Renal cortical epithelial cell (primary cell): ENCODE measurements at places on chromosomes 3 and 15. TPM values are rescaled to one million over a fixed set of nuclear protein-coding genes. Genes with fewer than 3 reads are reported as not detected.

DNA sequence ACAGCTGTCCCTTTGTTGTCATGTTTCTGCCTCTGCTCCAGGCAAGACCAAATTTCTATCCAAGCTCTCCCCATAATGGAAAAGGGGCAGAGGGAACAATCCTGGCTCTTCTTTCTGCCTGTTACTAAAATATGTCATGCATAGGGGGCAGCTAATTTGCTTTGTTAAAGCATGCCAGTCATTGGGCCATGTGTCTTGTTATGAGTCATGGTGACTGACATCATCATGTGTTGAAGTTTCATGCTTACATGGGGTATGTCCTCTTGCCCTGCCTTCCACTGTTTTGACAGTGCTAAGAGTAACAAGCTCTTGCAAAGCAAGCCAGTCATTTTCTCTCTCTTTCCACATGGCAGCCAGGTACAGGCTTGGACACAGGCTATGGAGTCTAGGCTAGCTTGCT is 268.9 kb downstream of the GABRB3 start:
- no peak for DNase-seq

- no peak for DNase-seq
Measured at GRCh38 chr3:113193719-113194118, 17.6 kb upstream of the BOC start.

GRCh38 chr3:56796202-56796601 is 5.5 kb downstream of the ARHGEF3 start:
- no peak for DNase-seq

DNA sequence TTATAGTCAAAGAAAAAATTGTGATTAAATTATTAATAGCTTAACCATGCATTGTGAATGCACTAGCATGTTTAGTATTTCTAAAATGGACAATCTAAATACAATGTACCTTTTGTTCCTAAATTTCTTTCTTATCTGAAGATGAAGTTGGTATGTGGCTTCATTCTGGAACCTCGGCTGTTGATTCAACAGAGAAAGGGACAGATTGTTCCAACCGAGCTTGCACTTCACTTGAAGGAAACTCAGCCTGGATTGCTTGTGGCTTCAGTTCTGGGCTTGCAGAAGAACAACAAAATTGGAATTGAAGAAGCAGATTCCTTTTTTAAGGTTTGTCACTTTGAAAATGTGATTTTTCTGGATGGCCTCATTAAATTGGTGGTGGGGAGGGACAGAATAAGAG is 32.6 kb downstream of the HPS3 start:
- DNase-seq, result no peak

DNA sequence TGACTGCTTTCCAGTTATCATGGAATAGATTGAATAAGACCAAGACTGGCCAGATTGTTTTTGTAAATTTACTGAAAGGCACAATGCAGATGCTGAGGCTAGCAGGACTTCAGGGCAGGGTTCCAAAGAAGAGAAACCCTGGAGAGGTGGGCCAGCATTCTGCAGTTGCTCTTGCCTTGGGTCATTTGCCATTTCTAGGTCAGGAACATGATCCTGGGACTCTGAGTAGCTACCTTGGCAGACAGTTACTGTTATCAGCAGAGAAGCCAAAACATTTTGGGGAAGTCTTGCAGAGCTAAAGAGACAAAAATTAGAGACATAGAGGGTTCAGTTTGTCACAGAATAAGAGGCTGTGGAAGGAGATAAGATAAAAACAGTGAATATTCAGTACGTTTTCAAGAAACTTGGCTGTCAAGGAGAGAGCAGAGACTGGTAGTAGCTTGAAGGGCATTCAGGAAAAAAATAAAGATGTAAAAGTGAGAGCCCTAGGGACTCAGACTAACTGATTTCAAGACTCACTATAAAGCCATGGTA is 46.8 kb upstream of the MYRIP start:
- no peak for DNase-seq

Gene IL5RA
- not detected in 2 replicates for total RNA-seq

Gene ARL6
- total RNA-seq, result 5.2 and 15.2 TPM in 2 replicates

DNA sequence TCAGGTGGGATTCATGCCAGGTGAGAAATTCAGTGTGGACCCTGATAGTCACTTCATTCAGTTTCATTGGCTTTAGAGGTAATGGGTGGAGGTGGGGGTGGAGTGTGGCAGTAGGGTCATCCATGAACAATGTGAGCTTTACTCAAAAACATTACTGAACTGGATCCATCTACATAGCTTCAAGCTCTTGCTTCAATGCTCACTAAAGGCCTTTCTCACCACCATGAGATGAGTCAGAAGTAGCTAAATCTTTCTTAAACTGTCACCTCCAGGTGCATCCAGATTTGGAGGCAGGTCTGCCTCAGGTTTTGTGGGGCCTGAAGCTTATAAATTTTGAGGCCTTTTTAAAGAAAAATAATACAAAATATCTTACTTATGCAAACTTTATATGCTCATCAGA is 363.6 kb downstream of the CHST2 start:
- DNase-seq, result peak; percentile 89

Gene DTWD1
- total RNA-seq, result 15.3 and 18.1 TPM in 2 replicates

Gene NR1I2
- 0.20 TPM in 1 of 2 replicates, not detected in the other for total RNA-seq

Gene GPR15
- not detected in 2 replicates for total RNA-seq

Gene ARHGEF26
- total RNA-seq, result under 0.01 and 0.80 TPM in 2 replicates

Gene ASB14
- 0.17 TPM in 1 of 2 replicates, not detected in the other for total RNA-seq

DNA sequence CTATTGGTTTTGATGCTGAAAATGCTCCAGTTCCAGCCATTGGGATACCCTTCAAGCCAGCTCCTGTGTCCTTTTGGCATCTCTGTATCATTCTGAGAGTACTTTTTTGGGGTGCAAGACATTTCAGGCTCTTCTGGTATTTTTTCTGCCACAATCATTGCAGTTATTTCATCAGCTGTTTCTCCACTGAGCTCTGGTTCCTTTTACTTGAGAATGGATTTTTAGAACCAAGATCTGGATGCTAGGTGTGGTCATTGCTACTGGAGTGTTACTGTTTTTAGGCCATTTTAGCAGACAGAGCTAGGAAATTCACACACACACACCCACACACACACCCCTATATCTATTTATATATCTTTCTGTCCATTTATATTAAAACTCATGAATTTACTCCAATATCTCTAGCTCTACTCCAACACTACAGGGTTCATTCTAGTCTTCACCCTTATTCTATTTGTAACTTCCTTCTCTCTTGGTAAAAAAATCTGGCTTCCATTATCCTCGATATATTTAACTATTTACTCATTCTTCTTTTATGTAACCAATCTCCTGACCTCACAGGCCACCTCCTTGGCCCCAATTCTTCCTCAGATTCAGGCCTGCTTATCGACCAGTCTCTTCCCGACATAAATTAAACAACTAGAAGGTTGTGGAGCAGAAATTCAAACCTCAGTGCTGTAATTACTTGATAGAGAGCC is 17.0 kb downstream of the SLC35G2 start:
- no peak for DNase-seq

DNA sequence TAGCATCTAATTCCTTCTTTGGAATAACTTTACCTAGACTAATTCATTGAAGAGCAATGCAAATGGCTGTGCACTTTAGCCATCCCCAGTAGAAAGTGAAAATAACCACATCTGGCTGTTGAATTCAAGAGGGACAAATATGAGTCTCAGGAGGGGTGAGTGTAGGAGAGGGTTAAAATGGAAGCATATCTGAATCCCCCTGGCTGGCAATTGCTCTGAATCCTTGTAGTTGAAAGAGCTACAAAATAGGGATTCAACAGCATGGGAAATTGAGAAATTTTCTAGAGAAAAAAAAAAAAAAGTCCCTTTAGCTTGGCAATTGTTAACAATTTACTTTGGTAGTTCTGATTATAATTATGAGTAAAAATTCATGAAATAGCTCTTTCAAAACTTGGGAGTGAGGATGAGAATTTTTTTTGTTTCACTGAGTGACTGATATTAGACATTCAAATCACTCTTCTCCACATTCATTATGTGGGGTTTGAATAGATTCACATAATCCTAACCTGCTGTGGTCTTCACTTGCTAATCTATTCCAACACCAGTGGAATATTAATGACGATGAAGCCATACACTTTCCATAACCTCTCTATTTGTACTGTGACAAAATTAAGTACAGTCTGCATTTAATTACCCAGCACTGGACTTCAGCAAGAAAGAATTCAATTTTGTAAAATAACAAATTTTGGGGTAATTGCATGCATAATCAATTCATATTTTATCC is 569.0 kb upstream of the MCTP2 start:
- DNase-seq, result no peak

- DNase-seq, result no peak
Measured at GRCh38 chr15:60695713-60696522, 217.0 kb upstream of the ICE2 start.

Gene SV2B
- total RNA-seq, result under 0.01 and 0.52 TPM in 2 replicates

GRCh38 chr15:74529921-74530320 is 11.1 kb upstream of the ARID3B start:
- no peak for DNase-seq

GRCh38 chr3:65508750-65509422 is 529.8 kb downstream of the MAGI1 start:
- no peak for DNase-seq

Gene EAF1
- 22.8 and 45.3 TPM in 2 replicates for total RNA-seq

- DNase-seq, result no peak
Measured at GRCh38 chr3:162166543-162166942, 669.9 kb downstream of the OTOL1 start.

GRCh38 chr3:46970391-46971091 is 6.0 kb downstream of the CCDC12 start:
- peak; percentile 92 for DNase-seq

DNA sequence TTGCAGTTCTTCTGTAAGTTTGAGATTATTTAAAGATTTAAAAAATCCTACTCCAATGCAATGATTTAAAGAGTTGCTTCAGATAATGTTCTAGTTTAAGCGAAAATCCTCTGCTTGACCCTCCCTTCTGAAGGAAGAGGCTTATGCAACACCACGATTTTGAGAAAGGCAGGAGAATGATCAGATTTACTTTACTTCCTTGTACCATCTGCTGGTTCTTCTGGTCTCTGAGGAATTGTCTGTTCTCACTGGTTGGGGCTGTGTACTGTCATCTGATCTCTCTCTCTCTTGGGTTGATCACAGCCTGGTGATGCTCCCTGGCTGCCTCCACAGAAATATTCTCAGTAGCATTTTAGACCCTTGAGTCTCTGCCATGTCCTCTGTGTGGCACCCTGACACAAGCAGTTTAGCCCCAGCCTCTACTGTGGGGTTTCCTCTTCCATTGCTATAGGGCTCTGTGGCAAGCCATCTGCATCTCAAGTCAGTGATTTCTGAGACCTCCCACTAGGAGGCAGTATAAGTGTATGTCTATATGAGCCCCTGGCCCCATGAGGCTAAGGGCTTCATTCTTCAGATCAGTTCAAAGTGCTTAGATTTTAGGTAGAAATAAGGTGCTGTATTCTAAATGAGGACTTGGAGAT is 50.8 kb upstream of the PLAAT1 start:
- DNase-seq, result peak; percentile 28

- no peak for DNase-seq
Measured at GRCh38 chr15:81869161-81869954, 176.5 kb downstream of the MEX3B start.

- DNase-seq, result no peak
Measured at GRCh38 chr15:68370768-68371151, 61.2 kb downstream of the ITGA11 start.

Gene SLC12A8
- 18.7 and 28.3 TPM in 2 replicates for total RNA-seq

GRCh38 chr3:161474741-161475140 is 21.9 kb upstream of the OTOL1 start:
- no peak for DNase-seq

DNA sequence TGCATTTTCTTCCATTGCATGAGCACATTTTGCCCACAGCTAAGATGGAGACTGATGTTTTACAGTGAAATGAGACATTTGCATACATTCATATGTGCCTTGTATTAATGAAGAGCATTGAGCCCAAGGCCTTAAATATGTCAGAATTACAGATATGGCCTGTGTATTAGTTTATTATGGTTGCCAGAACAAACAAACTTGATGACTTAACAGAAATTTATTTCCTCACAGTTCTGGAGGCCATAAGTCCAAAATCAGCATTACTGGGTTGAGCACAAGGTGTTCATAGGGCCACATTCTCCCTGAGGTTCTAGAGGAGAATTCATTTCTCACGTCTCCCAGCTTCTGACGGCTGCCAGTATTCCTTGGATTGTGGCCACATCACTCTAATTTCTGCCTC is 302.6 kb upstream of the TGFBR2 start:
- DNase-seq, result no peak
